ENCODE measurements at places on chromosomes 7 and 10. TPM values are rescaled to one million over a fixed set of nuclear protein-coding genes. Genes with fewer than 3 reads are reported as not detected.

DNA sequence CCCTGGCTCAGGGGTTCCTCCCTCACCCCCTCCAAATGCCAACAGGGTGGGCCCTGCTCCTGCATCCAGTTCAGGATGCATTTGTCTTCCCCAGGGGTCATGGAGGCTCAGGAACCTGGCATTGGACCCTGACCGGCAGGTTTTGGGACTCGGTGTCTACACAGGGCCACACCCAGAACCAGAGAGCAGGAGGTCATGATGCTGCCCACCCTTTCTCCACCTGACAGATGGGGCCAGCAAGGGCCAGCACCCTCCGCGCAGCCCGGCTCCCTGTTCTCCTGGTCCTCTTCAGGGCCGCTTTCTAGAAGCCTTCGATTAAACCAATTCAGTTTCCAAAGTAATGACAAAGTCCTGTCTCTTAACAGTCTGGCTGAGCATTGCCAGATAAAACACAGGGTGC lies 50.2 kb downstream of the CAMK2B start:
- no peak for DNase-seq

- DNase-seq, result peak; percentile 70
Observed at GRCh38 chr10:48658243-48658974, 26.3 kb upstream of the WDFY4 start.

DNA sequence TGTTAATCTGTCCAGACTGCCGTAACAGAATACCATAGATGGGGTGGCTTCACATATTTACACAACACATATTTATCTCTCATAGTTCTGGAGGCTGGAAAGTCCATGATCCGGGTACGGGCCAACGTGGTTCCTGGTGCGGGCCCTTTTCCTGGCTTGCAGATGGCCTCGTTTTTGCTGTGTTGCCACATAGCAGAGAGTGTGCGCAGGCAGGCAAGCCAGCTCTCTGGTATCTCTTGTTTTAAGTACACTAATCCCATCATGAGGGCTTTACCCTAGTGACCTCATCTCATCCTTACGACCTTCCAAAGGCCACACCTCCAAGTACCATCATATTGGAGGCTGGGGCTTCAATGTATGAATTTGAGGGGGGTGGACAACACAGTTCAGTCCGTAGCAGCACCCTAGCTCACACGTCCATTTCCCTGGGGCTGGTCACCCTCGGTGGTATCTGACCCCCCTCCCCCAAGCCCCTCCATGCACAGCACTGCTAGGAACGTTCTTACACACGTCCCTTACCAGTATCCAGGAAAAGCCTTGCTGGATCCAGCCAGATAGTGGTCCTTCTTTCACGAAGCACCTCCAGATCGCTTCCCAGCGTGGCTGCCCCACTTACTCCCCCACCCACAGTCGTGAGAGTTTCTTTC lies 21.5 kb downstream of the CUX1 start:
- no peak for DNase-seq

GRCh38 chr7:8436965-8437364 lies 3.6 kb downstream of the NXPH1 start:
- DNase-seq, result peak; percentile 67

DNA sequence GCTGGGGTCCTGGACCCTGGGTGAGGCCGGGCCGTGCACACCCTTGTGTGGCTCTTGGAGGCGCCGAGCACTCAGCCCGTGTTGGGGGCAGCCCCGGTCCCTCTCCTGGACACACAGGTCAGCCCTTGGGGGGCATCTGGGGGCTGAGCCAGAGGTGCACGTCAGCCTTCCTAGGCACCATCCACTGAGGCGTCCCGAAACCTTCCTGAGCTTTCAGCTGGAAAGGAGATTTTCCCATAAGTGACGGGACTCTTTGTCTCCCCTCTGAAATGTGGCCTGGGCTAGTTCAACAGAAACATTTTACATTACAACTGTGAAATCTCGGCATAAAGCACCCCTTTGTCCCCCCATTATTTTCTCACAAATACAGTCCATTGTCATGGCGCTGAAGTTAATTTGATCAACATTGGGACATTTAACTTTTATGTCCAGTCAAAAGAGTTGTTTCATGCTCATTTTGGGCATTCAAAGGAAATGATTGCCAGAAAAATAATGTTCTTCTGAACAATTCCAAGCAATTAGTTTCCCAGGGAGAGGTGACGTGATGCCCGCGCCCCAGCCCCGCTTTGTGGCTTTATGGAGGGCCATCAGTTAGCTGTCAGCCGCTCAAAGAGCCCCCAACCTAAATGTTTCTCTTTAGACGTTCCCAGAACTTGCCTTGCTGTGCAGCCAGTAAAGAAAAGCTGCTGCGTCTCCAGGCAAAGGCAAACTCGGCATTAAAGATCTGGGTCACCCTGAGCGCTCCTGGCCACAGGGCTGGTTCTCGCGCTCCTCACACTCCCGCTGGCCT lies 70.8 kb downstream of the NKX6-2 start:
- no peak for DNase-seq

DNA sequence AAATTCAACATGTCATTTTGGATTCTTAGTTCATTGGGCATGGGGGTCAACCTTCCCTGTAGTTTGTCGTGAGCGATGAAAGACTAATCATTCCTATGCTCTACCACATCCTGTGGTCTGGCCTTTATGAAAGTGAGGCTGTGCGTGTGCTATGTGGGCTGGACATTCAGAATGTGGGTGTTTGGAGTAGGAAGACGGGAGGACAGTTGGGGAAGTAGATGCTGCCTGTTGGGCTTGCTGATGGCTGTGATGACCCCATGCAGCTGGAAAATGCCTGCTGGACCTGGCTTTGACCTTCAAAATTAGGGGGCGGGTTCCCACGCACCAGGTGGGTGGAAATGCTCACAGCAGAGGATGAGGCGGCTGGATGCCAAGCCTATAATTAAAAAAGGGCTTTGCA lies 90.9 kb upstream of the MKI67 start:
- no peak for DNase-seq

DNA sequence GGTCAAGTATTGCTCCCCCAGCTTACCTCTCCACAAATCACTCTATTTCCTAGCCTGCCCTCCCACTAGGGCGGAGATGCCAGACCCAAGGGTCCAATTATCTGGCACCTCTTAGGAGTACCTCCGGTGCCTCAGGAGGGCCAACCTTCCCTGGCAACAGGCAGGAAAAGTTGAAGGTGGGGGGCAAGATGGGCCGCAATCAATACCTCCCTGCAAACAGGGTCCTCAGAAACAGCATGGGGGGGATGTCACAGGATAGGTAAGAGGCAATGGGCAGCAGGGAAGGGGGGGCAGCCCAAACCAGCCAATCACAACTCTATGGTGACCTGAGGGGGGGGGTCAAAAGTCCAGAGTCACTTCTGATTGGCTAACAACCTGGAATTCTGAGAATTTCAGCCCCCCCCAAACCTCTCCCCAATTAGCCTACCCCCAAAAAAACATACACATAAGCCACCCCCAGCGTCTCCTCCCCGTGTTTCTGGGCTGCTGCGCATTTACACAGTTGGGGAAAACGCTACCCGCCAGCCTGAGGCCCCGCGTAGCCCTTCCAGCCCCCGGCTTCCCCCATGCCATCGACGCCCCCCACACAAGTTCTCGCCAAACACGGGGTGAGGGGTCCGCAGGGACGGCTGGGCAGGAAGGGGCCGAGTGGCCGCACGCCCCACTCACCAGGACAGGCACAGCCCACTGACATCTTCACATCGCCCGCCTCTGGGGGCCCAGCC lies 589 bp downstream of the LDB1 start:
- peak; percentile 74 for DNase-seq

GRCh38 chr10:103890688-103891087 lies 27.3 kb downstream of the STN1 start:
- DNase-seq, result no peak

GRCh38 chr7:124550036-124550435 lies 215.6 kb downstream of the GPR37 start:
- DNase-seq, result peak; percentile 28

- no peak for DNase-seq
Observed at GRCh38 chr10:16901106-16901505, 83.9 kb upstream of the RSU1 start.

DNA sequence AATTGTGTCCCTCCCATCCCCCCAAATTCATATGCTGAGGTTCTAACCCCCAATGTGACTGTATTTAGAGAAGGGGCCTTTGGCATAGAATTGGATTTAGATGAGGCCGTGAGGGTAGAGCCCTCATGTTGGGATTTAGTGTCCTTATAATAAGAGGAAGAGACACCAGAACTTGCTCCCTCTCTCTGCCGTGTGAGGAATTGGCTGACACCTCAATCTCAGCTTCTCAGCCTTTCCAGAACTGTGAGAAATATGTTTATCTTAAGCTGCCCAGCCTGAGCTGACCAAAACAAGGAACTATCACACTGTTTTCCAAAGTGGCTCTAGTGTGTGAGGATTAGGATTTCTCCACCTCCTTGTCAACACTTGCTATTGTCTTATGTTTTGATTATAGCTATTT lies 400.0 kb upstream of the FZD8 start:
- peak; percentile 15 for DNase-seq

- no peak for DNase-seq
Observed at GRCh38 chr10:118017850-118018249, 28.9 kb downstream of the RAB11FIP2 start.

- no peak for DNase-seq
Observed at GRCh38 chr10:128568990-128569945, 443.0 kb upstream of the MKI67 start.

Gene SAMD9L
- total RNA-seq, result 2.4 TPM

Gene FKBP6
- not detected for total RNA-seq

Gene NPSR1
- total RNA-seq, result not detected

Gene MYO1G
- 0.26 TPM for total RNA-seq

Gene HHEX
- 0.48 TPM for total RNA-seq
